ENCODE measurements at places on chromosomes 6 and 20.
A peak's percentile ranks its signal among the peaks of the same experiment; 100 is the strongest.

DNA sequence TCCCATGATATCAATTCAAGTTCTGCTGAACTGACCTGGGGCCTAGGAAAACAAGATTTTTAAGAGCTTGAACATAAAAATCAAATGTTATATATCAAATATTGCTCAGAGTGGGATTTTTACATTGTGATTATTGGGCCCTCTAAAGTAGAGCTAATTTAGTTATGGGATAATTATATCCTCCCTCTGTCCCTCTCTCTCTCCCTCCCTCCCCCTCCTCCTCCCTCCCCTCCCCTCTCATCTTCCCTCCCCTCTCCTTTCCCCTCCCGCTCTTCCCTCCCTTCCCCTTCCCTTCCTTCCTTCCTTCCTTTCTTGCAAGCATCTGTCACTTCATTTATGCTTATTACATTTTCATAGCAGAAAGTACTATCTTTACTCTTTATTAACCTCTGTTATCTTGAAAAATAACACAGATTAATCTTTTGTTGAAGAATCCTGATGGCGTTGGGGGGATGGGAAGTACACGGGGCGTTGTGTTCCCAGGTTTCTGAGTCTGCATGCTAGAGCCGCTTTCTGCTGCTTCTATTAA lies 32.8 kb downstream of the KIF25 start:
- no peak for DNase-seq

GRCh38 chr20:1254254-1254653 lies 11.8 kb upstream of the SNPH start:
- DNase-seq: no peak

- DNase-seq: no peak
Measured at GRCh38 chr6:150745896-150746295, 119.6 kb upstream of the MTHFD1L start.

- no peak for DNase-seq
Measured at GRCh38 chr6:11218102-11218442, 14.4 kb downstream of the NEDD9 start.

DNA sequence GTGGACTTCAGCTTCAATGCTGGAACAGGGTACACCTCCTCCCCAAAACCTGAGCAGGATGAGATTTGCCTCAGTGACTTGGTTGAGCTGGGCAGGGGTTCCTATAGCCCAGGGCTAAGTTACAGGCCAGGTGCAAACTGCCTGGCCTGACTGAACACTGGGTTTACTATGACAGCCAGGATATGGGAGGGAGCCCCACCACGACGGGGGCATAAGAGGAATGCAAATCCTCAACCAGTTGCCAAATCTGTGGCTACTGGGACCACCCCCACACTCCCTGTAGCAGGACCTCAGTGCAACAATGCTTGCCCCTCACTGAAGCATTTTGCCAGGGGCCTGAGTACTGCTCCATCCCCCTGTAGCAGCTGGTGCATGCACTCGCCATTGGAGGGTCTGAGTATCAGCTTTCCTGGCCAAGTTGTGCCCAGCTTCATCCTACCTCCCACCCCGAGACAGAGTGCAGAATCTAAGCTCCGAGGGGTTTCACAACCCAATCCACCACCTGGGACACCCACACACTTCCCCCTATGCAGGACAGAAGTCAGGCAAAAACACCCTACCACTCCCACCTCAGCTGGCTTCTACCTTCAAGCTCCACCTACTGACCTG lies 27.6 kb downstream of the TREML4 start:
- DNase-seq: peak; percentile 35

DNA sequence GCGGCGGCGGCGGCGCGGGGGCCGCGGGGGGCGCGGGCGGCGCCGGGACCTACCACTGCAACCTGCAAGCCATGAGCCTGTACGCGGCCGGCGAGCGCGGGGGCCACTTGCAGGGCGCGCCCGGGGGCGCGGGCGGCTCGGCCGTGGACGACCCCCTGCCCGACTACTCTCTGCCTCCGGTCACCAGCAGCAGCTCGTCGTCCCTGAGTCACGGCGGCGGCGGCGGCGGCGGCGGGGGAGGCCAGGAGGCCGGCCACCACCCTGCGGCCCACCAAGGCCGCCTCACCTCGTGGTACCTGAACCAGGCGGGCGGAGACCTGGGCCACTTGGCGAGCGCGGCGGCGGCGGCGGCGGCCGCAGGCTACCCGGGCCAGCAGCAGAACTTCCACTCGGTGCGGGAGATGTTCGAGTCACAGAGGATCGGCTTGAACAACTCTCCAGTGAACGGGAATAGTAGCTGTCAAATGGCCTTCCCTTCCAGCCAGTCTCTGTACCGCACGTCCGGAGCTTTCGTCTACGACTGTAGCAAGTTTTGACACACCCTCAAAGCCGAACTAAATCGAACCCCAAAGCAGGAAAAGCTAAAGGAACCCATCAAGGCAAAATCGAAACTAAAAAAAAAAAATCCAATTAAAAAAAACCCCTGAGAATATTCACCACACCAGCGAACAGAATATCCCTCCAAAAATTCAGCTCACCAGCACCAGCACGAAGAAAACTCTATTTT lies 2.0 kb downstream of the FOXC1 start:
- no peak for DNase-seq

- no peak for DNase-seq
Measured at GRCh38 chr6:69816569-69816968, 19.8 kb upstream of the LMBRD1 start.

- DNase-seq: no peak
Measured at GRCh38 chr6:1758076-1758679, 148.5 kb downstream of the FOXC1 start.

DNA sequence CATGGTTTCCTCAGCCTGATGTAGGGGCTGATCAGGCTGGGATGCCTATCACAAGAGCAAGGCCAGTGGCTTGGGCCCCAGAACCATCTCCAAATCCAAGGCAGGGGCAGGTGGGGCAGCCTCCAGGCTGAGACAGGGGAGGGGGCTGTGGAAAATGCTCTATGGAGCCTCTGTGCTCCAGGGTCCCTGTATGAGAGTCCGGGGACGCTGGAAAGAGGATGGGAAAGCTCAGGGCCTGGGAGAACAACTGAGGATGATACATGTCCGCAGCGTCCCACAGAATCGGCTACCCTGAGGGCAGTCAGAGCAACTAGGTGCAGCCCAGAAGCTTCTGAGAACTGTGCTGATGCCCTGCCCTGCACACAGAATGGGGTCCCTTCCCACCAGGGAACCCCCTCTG lies 43.4 kb downstream of the CPXM1 start:
- DNase-seq: no peak

DNA sequence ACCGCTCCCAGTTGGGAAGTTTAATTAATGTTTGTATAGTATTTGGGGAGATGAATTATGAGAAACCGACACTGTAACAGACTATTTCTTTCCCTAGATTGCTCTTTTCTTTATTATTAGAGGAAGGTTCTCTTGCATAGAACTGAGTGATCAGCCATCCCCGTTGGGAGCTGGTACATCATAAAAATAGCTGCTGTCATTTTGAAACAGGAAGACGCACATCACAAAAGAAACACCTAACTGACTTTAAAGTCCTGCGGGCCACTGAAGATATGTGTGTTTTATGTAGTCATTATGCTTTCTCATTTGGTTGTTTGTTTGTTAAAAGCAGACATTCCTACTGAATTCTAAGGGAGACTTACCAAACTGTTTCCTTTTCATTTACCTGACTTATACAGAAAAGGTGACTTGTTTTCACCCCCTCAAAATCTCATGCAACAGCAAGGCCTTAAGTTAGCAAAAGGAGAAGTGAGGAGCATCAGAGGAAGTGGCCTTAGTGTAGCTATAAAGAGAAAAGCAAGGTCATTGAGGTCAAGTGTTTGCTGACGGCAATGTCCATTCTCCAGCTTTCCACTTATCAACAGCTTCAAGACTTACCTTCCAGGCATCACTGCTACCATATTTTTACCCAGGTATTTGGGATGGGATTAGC lies 91.0 kb downstream of the PKHD1 start:
- DNase-seq: no peak

DNA sequence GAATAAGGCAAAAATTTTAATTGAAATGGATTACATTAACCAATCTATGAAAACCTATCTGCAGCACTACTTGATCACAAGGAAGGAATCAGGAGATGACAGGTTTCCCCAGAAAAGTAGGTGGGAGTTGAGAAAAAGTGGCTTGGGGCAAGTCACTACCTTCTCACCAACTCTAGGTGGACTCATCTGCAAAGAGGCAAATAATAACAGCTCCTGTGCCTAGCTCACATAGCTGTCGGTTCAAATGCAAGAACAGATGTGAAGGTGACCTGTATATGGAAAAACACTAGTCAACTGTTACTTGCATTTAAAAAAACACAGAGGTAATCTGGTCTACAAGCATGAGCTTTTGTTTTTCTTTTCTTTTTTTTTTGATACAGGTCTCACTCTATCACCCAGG lies 67.2 kb downstream of the POPDC3 start:
- no peak for DNase-seq

DNA sequence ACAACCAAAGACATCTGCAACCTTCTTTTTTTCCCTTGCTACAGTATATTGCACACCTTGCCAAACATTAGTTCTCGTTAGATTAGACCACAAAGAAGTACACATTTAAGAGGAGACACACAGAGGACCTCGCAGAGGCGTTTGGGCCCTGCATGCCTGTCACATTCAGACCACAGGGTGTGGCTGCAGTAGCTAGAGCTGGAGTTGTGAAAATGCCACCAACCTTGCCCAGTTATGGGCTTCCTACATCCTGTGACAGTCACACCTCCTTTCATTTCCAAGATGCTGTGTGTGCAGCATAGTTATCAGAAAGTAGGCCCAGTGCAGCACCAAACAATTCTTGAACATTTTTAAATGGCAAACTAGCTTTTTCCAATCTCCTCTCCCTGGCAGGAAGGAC lies 2.4 kb downstream of the SYNE1 start:
- DNase-seq: no peak

- no peak for DNase-seq
Measured at GRCh38 chr6:41522780-41523548, 23.2 kb upstream of the FOXP4 start.

GRCh38 chr20:37821696-37822095 lies 81.2 kb upstream of the VSTM2L start:
- no peak for DNase-seq

GRCh38 chr6:39140556-39141167 lies 25.7 kb upstream of the SAYSD1 start:
- no peak for DNase-seq

DNA sequence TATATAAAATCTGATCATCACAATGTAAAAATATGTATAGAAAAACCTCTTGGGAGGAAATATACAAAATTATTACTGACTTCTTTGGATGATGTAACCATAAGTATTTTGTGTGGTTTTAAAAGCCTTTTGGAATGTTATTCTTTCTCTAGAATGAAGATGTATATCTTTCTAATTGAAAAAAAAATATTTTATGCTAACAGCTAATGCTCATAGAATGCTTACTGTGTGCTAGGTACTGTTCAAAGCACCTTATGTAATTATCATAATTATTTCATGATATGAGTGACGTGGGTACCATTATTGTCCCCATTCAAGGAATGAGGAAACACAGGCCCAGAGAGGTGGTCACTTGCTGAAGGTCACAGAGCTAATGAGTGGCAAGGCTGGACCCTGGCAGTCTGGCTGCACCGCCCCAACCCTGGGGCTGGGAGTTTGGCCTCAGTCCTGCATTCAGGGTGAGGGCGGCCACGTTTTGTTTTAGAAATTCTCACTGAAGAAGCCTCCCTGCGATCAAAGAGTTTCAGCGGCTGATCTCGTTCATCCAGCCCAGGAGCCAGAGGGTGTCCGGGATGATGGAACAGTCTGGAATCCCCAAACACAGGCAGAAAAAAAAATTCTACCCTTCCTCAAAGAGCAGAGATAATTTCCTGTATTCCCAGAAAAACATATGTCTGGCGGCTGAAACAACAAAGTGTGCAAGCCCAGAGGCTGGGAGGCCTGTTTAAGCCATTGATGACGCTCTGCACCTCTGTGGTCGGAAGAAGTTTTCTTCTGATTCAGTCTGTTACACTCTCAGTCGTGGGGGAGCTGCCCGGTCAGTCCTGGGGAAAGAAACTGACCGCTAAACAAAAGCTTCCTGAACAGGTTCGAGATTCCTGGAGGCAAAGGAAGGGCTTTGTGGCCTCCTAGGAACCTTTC lies 37.3 kb downstream of the TFEB start:
- no peak for DNase-seq

DNA sequence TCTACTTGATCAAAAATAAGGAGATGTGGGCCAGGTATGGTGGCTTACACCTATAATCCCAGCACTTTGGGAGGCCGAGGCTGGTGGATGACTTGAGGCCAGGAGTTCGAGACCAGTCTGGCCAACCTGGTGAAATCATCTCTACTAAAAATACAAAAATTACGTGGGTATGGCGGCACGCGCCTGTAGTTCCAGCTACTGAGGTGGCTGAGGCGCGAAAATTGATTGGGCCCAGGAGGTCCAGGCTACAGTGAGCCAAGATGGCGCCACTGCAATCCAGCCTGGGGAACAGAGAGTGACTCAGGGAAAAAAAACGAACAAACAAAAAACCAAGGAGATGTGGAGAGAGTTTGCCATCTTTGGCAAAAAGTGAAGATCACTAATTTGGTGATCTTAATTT lies 65.3 kb downstream of the BMP2 start:
- DNase-seq: no peak

- DNase-seq: peak; percentile 87
Measured at GRCh38 chr20:44733341-44734069, 12.2 kb upstream of the KCNK15 start.

GRCh38 chr6:141413196-141413595 lies 719.5 kb upstream of the GJE1 start:
- no peak for DNase-seq

DNA sequence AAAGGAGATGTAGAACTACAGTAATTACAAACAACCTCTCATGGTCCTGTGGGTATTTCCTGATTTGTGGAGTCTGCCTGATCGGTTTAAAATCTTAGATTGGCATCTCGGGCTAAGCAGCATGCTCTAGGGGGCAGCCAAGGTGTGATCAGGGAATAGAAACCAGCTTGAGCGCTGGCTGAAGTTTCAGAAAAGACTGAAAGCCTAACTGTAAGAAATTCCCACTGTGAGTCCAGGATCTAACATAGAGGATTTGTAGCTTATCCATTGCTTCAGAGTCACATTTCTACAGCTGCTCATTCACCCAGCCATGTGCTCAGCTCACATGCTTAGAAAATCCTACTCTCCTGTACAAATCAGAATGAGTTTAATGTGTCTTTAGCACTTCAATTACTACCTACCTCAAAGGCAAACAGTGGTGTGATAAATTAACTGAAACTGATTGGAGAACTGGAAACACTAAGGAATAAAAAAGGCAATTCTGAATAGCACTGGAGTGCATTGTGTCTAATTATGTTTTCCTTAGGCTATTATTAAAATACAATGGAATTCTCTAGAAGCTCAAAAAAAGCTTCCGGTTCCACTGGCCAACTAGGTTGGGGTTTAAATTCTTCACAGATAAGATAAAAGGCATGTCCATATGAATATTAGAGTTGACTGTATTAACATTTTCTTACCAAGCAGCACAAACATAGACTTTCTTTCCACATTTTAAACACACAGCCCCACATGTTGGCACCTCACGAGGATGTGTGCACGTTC lies 73.8 kb upstream of the MPC1 start:
- DNase-seq: no peak

Data from coronary artery (tissue), 2 donors.